Mucosa of descending colon (tissue), 3 donors: ENCODE measurements at places on chromosomes 12 and 14.

- no peak for DNase-seq
Measured at GRCh38 chr14:69049675-69050074, 70.6 kb upstream of the ACTN1 start.

GRCh38 chr12:115722181-115722580, 555.3 kb downstream of the MED13L start:
- peak; percentile 51 for DNase-seq

DNA sequence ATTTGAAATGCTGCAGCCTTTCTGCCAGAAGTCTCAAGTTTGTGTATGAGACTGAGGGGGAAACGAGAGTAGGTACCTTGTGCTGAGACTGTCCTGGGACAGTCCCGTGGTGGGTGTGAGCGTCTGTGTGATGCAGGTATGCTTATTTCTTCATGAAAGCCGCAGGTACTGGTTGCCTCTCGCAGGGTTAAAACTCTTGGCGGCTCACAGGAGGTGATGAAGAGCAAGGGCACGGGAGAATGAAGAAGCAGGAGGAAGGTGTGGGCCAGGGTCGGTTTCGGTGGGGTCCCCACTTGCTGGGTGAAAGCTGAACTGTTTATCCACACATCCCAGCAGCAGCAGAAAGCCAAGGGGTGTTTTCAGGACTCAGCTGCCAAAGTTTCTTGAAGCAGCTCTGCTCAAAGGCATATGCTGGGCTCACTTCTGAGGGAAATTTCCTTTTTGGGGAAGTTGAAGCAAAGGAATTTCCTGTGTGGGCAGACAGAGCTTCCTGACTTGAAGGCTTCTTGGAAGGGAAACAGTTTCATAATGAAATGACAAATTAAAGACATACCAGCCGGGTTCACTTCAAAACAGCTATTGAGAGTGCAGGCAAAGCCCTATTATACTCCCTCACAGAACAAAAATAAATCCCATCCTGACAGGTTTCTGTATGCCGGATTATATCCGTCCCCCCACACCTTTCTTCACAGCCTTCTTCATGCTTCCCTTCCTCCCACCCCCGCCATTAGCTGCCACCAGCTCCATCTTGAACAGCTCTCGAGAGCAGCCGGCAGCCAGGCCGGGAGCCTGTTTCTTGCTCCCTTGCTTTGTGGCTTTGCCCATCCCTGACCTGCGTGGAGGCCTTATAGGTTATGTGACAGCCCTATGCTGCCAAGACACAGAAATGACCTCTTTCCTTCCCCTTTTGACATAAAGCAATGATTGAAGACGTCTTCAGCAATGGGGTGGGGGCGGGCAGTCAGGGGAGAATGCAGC, 116.6 kb downstream of the ETV6 start:
- DNase-seq, result peak; percentile 47

DNA sequence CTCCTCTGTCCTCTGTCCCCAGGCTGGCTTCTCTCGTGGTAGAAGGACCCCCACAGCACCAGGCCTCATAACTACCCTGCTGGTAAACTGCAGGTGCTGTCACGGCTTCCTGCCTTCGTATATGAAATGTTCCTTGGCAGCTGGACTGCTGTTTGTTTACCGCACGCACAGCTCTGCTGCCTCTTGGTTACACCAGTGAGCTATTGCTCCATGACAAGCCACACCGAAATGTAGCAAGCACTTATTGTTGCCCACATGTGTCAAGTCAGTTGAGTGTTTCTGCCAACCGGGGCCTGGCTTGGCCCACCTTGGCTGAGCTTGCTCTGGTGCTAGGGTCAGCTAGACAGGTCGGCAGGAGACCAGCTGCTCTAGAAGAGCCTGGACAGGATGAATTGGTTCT, 21.7 kb upstream of the TCL1B start:
- DNase-seq, result no peak

DNA sequence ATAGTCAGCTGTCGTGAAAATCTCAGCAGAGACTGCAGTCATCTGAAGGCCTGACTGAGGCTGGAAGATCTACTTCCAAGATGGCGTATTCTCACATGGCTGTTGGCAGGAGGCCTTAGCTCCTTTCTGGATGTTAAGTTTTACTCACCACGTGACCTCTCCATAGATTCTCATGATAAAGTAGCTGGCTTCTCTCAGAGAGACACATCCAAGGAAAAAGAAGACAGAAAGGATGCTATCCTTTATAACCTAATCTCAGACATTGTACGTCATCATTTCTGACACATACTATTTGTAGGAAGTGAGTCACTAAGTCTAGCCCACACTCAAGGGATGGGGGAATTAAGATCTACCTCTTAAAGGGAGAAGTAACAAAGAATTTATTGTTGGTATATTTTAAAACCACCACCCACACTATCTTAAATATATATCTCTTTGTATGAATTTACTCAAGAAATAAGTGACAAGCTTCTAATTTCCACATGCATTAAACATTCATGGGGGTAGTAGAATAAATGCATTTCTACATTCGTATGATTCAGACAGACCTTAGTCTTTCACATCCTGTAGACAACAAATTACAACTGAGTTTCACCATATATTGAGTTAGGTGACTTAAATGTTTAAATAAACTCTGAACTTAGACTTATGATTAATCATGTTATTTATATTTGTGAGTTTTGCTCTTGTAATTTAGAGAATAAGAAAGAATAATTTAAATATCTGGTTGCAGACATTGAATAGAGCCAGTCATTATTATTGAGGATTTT, 411.0 kb downstream of the LRIG3 start:
- no peak for DNase-seq

GRCh38 chr12:27276275-27276674, 32.2 kb downstream of the STK38L start:
- no peak for DNase-seq

DNA sequence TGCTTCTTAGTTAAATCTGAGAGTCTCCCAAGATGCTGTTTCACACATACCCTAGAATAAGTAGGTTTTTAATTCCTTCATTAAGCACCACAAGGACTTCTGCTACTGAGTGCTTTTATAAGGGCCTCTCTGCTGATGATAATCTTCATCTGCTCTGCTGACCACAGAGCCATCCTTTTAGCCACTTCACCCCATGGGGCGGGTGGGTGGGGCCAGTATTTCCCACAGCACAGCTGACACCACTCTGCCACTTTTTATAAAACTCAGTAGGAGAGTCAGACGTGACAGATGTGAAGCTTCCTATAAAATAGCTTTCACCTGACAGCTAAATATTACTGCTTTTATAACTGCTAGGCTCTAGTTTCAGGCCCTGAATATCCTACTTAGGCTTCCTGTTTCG, 20.3 kb downstream of the FCF1 start:
- no peak for DNase-seq

- DNase-seq, result peak; percentile 72
Measured at GRCh38 chr14:97402279-97402678, 605.1 kb downstream of the VRK1 start.

DNA sequence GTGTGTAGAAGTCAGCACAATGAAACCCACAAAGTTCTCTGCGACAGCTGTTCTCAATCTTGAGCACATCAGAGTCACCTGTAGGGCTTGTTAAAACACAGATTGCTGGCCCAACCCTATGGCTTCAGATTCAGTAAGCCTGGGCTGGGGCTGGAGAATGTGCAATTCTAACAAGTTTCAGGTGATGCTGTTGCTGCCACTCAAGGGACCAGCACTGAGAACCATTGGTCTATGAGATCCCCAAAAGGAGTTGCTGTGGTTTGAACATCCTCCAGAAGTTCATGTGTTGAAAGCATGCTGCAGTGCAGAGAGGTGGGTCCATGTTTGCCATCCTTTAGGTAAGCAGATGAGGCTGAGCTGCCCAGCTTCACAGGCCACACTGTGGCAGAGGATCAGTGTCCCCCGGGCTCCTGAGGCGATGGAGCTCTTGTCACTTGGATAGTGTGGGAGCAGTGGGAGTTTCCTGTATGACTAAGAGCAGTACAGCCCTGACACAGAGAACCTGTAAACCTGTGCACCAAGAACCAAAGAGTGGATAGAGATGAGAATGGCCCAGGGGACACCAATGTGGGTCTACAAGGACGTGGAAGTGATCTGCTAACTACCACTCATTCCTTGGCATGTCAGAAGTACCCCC, 8.0 kb upstream of the RTRAF start:
- DNase-seq, result no peak

GRCh38 chr14:51236314-51236713, 3.7 kb upstream of the TMX1 start:
- DNase-seq, result no peak

- no peak for DNase-seq
Measured at GRCh38 chr12:113173081-113173698, 12.1 kb downstream of the DDX54 start.

GRCh38 chr12:66352197-66352596, 49.9 kb downstream of the HELB start:
- peak; percentile 35 for DNase-seq

GRCh38 chr14:81802341-81802740, 268.7 kb upstream of the SEL1L start:
- no peak for DNase-seq

DNA sequence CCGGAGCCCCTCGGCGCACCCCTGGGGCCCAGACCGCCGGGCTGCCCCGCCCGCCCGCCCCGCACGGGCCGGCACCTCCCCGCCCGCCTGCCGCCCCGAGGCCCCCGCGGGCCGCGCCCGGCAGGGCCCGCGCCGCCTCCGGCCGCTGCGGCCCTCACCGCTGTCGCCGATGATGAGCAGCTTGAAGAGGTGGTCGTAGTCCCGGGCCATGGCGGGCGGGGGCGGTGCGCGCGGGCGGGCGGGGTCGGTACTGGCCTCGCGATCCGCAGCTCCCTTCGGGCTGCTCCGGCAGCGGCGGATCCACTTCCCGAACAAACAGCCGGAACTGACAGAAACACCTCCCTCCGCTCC, at the start of gene RAB35:
TSS of gene RAB35 (minus strand) at position 313 of the 351 bp plus-strand sequence. CDS start at position 210, 103 bp downstream.
- DNase-seq, result no peak

- no peak for DNase-seq
Measured at GRCh38 chr12:93447555-93448290, 6.0 kb upstream of the UBE2N start.

GRCh38 chr14:95261616-95262510, 57.8 kb downstream of the CLMN start:
- no peak for DNase-seq

- no peak for DNase-seq
Measured at GRCh38 chr14:100333311-100333710, 10.2 kb downstream of the SLC25A47 start.

DNA sequence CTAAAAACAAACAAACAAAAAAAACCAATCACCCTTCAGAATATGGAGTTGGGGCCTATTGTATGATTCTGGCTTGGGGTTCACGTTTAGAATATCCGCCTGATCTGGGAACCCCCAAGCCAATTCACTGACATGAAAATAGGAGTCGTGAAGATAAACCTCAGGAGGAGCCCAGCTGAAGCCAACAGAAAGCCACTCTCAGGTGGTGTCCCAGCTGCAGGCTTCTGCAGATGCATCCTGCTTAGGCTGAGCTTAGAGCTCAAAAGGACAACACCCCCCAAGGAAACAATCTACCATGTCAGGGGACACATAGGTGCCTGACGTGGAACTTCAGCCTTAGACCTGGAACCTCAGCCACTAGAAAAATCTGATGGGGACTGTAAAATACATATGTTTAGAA, 51.9 kb downstream of the SYNE3 start:
- no peak for DNase-seq

DNA sequence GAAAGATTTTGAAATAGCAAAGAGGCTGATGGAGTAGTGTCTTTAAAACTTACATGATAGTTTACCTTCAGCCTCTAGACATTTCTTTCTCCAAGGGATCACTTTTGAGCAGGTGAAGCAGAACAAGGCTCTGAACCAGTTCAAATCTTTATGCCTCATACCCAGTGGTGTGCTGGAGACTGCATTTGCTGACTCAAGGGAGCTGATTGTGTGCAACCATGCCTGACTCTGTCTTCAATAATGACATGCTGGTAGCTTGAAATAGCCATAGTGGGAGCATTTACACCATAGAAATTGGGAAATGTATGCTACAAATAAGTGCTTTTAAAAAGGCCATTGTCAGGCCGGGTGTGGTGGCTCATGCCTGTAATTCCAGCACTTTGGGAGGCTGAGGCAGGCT, 482.0 kb downstream of the TMTC2 start:
- DNase-seq, result no peak
